ENCODE measurements at places on chromosomes 1 and 21. TPM values are rescaled to one million over a fixed set of nuclear protein-coding genes. Genes with fewer than 3 reads are reported as not detected.

DNA sequence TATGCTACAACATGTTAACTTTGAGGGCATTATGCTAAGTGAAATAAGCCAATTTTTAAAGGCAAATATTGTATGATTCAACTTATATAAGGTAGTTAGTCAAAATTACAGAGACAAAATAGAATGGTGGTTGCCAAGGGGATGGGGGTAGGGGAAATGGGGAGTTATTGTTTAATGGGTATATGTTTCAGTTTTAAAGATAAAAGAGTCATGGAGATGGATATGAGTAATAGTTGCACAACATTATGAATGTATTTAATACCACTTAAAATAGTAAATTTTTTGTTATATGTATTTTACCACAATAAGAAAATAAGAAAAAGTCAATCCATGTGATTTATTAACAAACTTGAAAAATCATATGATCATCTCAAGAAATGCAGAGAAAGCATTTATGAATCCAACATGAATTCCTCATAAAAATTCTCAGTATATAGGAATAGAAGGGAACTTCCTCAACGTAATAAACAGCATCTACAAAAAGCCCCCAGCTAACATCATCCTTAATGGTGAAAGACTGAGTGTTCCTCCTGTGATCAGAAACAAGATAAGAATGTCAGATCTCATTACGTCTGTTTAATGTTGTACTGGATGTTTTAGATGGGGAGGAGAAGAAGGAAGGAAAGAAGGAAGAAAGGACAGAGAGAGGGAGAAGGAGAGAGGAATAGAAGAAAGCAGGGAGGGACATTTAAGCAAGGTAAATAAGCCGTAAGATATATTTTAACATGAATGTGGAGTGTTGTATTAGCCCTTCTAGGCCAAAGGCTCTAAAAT is 6.7 kb upstream of the TSEN15 start:
- DNase-seq = no peak

GRCh38 chr1:154448331-154448811 is 43.2 kb downstream of the IL6R start:
- no peak for DNase-seq

F11R gene
- total RNA-seq = 2.7 TPM

DNA sequence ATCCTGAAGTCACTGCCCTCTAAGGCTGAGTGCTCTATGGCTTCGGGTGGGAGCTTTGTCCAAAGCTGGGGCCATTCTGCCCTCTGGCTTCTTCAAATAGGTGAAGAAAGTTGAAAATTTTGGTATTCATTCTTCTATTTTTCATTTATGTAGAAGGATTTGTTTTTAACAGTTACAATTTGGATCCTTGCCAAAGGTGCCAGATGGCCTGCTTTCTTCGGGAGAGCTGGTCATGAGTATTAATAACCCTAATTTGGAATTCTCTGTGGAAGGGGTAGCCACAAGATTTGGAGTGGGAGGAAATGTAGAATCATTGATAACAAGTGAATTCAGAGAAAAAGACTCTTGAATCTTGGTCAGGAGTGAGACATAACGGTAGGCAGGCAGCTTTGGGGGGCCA is 370.4 kb upstream of the ST6GALNAC5 start:
- no peak for DNase-seq

DNA sequence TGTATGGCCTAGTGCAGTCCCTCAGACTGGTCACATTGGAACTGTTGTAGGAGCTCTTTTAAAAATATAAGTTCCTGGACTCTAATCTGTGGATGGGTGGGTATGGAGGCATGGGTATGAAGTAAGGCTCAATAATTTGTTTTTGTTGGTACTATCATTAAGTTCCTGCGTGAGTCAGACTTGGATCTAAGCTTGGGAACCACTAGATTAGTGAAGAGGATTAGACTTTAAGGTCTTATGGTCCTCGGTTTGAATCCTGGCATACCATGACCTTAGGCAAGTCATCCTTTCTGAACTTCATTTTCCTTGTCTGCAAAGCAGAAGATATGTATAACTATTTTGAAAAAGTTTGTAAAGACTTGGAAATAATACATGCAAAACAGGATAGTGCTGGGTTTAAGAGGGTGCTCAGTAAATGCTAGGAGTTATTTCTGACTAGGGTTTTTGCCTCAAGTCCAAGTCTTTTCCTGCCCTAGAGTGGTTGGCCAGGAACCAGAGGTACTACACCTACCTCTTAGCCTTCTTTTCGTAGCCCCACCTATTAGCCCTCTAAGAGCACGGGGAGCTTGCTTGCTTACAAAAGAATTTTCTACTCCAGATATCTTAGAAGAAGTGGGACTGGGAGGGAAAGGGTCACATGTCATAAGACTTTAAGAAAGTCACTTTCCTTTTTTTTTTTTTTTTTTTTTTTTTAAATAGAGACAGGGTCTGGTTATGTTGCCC is 38.6 kb upstream of the METTL18 start:
- no peak for DNase-seq

CLDN17 gene
- not detected for total RNA-seq
